ENCODE measurements at places on chromosomes 5 and 9. TPM values are rescaled to one million over a fixed set of nuclear protein-coding genes. Genes with fewer than 3 reads are reported as not detected.

RALGDS gene
- total RNA-seq, result 67.4 TPM

DNA sequence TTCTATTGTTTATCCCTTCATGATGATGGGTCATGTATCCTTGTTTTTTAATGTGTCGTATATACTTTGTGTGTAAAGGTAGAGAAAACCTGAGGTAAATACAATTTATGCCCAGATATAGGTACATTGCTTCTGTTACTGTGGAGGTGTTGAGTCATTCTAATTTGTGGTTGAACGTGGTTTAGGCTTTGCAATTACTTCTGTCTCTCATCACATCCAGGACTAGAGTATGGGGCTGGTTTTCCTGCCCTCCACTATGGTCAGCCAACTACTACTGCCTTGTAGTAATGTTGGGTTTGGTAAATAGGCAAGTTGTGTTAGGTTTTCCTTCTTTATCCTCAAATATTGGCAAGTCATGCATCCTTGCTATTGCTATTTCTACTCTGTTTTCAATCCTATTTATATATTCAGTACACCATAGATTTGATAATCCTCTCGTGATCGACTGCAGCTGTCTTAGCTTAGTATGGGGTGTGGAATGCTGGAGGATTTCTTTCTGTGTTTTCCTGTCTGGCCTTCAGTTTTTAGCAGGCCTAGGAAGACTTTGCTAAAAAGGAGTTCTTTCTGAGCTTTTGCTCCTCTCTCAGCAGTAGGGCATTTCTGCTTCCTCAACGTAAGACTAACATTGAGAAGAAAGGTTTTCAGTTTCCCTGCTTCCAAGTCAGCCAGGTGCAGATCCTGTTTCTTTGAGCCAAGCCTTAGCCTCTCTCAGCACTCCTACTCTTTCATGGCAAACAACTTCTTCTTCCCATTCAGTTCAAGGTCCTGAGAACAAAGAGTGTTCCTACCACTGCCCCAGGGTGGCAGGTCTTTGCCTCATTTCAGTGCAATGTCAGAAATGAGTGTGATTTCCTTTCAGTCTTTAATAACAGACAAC lies 844.4 kb upstream of the CDH18 start:
- no peak overlapping the region for H3K4me3 ChIP-seq
- no peaks in the 10 kb centered on the region for H3K27me3 ChIP-seq
- DNase-seq, result no peak
- H3K4me1 ChIP-seq, result no peaks in the 10 kb centered on the region
- H3K36me3 ChIP-seq, result no peaks in the 10 kb centered on the region

DNA sequence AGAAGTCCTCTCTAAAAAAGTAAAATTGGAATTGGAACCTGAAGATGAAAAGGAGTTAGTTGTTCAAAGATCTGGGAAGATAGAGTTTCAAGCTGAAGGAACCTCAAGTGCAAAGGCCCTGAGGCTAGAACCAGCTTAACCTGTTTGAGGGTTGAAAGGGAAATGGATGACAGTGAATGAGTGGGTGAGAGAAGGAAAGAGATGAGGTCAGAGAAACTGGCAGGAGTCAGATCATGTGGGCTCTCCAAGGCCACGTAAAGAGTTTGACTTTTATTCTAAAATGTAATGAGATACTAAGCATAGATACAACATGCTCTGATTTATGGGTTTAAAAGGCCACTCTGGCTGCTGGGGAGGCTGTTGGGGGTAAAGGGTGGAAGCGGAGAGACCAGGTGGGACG lies 2.5 kb upstream of the RAD23B start:
- H3K4me3 ChIP-seq, result no peak overlapping the region
- H3K27me3 ChIP-seq, result no peaks in the 10 kb centered on the region
- H3K4me1 ChIP-seq, result no peaks in the 10 kb centered on the region
- H3K27ac ChIP-seq, result no peak overlapping the region

DNA sequence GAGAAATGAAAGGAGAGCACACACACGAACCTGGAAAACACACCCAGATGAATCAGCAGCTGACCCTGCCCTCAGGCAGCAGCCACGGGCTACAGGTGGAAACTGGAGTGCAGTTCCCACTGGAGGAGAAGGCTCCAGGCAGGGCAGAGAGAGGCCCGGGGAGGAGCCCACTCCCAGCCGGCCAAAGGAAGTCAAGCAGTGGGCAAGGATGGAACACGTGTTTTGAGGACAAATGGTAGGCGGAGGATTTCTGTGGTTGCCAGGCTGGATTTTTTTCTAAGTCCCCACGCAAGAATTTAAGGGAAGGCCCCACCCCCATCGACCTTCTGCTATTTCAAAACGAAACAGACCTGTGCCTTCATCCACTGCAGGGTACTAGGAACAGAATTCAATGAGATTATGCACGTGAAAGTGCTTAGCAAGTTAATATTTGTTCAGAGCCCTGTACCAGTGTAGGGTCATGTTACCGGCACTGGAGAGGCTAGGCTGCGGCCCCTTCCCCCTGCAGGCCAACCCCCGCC lies 6.8 kb downstream of the EPB41L4B start:
- H3K36me3 ChIP-seq, result peaks cover 2% of the 10 kb centered on the region
- no peaks in the 10 kb centered on the region for H3K27me3 ChIP-seq
- no peak for DNase-seq
- peak overlapping the region; percentile 29 for H3K27ac ChIP-seq
- H3K4me3 ChIP-seq, result no peak overlapping the region

GRCh38 chr5:74235552-74235951 lies 405.0 kb downstream of the ENC1 start:
- no peak for DNase-seq
- H3K36me3 ChIP-seq, result no peaks in the 10 kb centered on the region
- peaks cover 4% of the 10 kb centered on the region for H3K4me1 ChIP-seq
- H3K27ac ChIP-seq, result no peak overlapping the region
- no peaks in the 10 kb centered on the region for H3K27me3 ChIP-seq

- no peak for DNase-seq
- no peak overlapping the region for H3K27ac ChIP-seq
- no peaks in the 10 kb centered on the region for H3K36me3 ChIP-seq
Observed at GRCh38 chr9:91896097-91896496, 53.9 kb downstream of the ROR2 start.
